EH (cell line): ENCODE measurements at places on chromosomes 16 and 17.
A peak's percentile ranks its signal among the peaks of the same experiment; 100 is the strongest.

GRCh38 chr16:75294773-75295459 is 43.5 kb upstream of the BCAR1 start:
- DNase-seq: no peak

DNA sequence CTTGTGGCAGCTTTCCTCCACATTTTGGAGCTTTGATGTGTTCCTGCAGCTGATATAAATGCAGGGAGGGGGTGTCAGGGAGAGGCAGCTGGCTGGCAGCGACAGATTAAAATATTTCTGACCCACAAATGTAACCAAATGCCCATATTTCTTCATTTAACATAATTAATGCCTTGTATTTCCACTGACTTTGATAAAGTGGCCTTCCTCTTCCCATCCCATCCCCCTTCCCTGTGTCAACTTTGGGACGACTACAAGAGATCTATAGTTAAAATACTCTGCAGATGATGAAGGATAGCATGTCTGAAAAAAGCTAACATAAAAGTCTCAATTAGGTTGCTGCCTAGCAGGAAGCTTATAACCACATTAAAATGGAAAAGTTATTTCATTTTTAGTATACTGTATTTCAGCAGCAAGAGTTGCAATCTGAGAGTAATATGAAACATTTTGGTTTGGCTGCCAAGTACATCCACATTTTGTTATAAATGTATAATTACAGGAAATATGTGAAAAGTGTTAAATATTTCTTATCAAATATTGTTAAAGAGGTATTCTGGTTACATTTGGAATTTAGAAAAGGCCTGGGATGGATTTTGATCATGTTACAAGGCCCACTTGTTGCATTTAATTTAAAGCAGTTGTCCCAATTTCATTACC is 238.7 kb upstream of the TBX2 start:
- no peak for DNase-seq

DNA sequence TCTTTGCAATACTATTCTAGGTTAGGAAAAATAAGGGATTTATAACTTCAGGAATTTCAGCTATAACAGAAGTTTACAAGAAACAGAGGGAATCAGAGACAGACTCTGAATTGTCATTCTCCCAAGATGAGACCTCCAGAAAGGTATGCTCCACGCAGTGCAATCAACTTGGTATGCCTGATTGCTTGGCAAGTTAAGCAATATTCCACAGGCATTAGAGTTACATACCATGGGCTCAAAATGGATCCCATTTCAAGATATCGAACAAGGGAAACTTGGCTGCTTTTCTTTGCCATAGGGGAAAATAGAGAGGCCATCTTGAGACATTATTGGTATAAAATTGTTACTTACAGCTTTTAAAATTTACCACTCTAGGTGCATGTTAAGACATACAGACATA is 615.6 kb upstream of the SOX9 start:
- peak; percentile 77 for DNase-seq

DNA sequence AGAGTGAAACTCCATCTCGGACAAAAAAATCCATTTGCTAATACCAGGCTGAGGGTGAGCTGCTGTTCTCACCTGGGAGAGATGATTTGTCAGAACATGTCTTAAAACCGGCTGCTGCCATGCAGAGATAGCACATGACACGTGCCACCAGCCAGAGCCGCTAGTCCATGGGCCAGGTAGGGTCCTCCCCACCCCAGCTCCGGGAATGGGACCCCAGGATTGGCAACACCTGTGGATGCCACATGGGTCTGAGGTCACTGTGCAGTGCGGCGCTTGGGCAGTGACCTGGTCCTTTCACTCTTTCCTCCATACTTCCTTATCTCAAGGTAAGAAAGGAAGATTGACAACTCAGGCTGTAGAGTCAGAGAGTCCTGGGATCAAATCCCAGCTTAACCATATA is 393.3 kb upstream of the TNRC6C start:
- DNase-seq: no peak

DNA sequence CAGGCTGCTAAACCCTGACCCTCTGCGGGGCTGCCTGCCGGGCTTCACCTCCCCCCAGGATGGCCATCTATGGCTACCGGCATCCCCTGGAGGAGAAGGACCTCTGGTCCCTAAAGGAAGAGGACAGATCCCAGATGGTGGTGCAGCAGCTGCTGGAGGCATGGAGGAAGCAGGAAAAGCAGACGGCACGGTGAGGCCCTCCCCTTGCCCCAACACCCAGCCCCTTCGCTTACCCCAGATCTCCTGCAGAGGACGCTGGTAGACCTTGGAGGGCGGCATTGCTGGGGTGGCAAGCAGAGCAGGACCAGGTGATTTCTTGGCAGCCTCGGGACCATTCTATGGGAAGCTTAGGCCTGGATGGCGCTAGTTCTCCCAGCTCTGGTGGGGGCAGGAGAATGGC is 24.5 kb downstream of the ABCC3 start:
- no peak for DNase-seq

DNA sequence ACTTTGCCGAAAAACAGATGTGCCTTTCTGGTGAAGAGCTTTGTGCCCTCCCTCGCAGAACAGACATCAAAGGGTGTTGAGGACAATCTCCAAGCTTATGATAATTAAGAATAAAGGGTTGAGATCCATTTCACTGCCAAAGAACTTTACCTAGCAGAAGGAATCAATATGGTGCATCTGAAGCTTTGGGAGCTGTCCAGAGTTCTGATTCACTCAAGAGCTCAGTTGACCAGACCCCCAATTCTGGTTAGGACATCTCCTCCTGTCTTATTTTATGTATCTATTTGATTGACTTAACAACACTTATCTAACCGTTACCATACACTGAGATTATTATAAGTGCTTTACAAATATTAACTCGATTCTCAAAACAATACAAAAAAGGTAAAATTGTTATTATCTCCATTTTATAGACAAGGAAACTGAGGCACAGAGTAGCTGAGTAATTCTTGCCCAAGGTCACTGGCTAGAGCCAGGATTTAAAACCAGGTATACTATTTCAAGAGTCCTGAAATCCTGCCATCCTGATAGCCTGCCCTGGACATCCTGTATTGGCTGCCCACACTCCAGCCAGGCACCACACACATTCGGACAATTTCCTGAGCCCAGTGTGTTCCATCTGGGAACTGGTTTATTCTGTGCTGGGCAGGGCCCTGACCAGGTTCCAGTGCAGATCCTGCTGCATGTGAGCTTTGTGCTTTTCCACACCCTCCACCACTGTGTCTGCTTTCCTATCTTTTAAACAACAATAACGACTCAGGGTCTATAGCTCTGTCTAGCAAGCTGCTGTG is 29.8 kb downstream of the PITPNM3 start:
- peak; percentile 35 for DNase-seq

- DNase-seq: no peak
Measured at GRCh38 chr16:2341456-2342447, 1.2 kb upstream of the ABCA3 start.
